ENCODE measurements at places on chromosomes 2 and 18.

DNA sequence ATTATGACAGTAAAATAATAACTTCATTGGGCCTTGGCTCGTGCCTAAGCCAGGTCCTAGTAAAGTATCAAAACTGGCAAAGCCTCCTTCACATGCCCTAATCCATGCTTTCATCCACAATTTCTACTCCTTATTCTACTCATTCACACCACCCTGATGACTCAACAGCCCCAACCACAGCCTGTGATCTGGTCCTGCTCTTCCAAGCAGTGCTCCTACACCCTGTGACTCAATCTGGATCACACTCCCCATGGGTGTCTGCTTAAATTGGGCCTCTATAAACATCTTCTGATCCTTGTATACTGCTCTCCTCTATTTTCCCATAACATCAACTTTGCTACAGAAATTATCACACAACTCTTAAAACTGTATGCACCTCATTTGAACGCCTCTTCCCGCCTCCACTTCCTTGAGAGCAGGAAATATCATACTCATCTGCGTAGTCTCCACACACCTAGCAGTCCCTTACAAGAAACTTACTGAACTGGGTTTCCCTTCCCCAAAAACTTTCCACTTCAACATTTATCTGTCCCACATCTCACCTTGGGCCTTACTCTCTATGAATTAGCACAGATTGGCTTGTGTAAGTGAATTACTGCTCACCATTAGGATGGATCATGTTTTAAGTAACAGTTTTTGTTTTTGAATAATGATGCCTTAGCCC, 15.9 kb downstream of the GTF3C3 start:
- H3K36me3 ChIP-seq: peaks cover 6% of the 10 kb centered on the region
- H3K27me3 ChIP-seq: no peaks in the 10 kb centered on the region
- DNase-seq: no peak
- no peaks in the 10 kb centered on the region for H3K4me1 ChIP-seq

GRCh38 chr2:144937910-144938709, 418.2 kb upstream of the ZEB2 start:
- H3K27me3 ChIP-seq: no peaks in the 10 kb centered on the region
- H3K27ac ChIP-seq: peak overlapping the region; percentile 48
- H3K4me1 ChIP-seq: no peaks in the 10 kb centered on the region
- no peaks in the 10 kb centered on the region for H3K36me3 ChIP-seq

GRCh38 chr2:112583497-112584133, 794 bp upstream of the CHCHD5 start:
- peaks cover 11% of the 10 kb centered on the region for H3K4me1 ChIP-seq
- H3K27ac ChIP-seq: peak overlapping the region; percentile 41
- peak overlapping the region; percentile 85 for H3K4me3 ChIP-seq
- no peaks in the 10 kb centered on the region for H3K27me3 ChIP-seq
- peaks cover 9% of the 10 kb centered on the region for H3K36me3 ChIP-seq
- DNase-seq: peak; percentile 25

GRCh38 chr18:49177812-49178211, 227.0 kb upstream of the SMAD7 start:
- H3K36me3 ChIP-seq: no peaks in the 10 kb centered on the region
- no peaks in the 10 kb centered on the region for H3K4me1 ChIP-seq
- no peak for DNase-seq
- H3K27me3 ChIP-seq: no peaks in the 10 kb centered on the region
- H3K27ac ChIP-seq: no peak overlapping the region

DNA sequence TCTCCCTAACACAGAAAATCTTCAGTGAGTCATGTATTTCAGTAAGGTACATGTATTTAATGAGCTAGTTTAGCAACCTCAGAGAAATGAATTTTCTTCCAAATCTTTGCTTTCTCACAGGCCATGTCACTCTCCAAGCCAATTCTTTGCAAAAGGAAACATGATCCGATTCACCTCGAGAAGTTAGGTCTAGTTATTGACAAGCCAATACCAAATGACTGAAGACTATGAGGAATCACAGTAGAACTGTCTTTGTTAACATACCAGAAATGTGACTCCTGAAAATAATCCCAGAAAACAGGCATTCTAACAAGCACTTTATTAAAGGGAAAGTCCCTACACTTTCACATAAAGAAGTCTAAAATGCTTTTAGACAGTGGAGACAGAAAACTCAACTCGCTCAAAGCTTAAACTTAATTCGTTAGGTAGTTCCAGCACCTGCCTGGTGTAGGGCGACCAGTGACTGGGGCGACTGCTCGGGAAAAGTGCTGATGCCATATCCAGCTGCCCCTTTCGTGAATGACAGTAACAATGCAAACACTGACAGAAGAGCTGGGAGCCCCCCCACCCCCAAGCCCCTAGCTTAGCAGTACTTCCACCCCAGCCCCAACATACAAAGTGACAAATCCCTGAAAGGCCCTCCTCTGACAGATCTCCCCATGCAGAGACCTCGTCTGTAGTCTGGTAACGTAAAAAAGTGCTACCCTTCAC, 1.8 kb downstream of the MEMO1 start:
- H3K4me1 ChIP-seq: peaks cover 4% of the 10 kb centered on the region
- DNase-seq: no peak
- no peaks in the 10 kb centered on the region for H3K27me3 ChIP-seq
- peak overlapping the region; percentile 87 for H3K27ac ChIP-seq

- no peaks in the 10 kb centered on the region for H3K27me3 ChIP-seq
- no peak for DNase-seq
- no peaks in the 10 kb centered on the region for H3K4me1 ChIP-seq
- H3K27ac ChIP-seq: no peak overlapping the region
Observed at GRCh38 chr2:219266232-219266631, 12.5 kb upstream of the TUBA4A start.

- H3K27me3 ChIP-seq: no peaks in the 10 kb centered on the region
- H3K36me3 ChIP-seq: no peaks in the 10 kb centered on the region
- H3K4me1 ChIP-seq: peaks cover 52% of the 10 kb centered on the region
- no peak overlapping the region for H3K27ac ChIP-seq
- H3K4me3 ChIP-seq: no peak overlapping the region
Observed at GRCh38 chr2:96148410-96149217, 3.4 kb upstream of the DUSP2 start.

- DNase-seq: peak; percentile 18
- no peak overlapping the region for H3K27ac ChIP-seq
- H3K4me1 ChIP-seq: no peaks in the 10 kb centered on the region
Observed at GRCh38 chr2:168912901-168913369, 11.8 kb downstream of the G6PC2 start.

DNA sequence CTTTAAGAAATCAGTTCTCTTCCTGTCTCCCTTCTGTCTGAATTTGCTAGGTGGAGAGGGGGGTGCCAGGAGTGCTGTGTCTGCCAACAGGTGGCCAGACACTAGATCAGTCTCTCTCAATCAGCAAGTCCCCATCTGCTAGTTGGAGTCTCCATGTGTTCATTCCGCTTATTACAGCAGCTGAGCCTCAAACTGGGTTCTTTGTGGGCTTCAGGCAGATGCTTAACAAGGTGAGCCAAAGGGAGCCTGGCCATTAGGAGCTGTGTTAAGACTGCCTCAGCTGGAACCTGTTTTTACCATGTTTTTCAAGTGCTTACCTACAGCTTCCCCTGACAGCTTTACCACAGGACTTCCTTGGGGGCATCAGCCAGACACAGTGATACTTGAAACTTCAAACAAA, 401.9 kb downstream of the LRP1B start:
- H3K27ac ChIP-seq: no peak overlapping the region
- no peaks in the 10 kb centered on the region for H3K4me1 ChIP-seq
- no peak overlapping the region for H3K4me3 ChIP-seq
- no peaks in the 10 kb centered on the region for H3K27me3 ChIP-seq
- no peak for DNase-seq
